ENCODE measurements at places on chromosomes 13 and 19. TPM values are rescaled to one million over a fixed set of nuclear protein-coding genes. Genes with fewer than 3 reads are reported as not detected.
A peak's percentile ranks its signal among the peaks of the same experiment; 100 is the strongest.

GRCh38 chr13:109010912-109011311 lies 381.5 kb downstream of the MYO16 start:
- no peak for DNase-seq

MAP2K7 gene
- 8.5 TPM for total RNA-seq

SMG9 gene
- 17.1 TPM for total RNA-seq

MAG gene
- total RNA-seq = 0.91 TPM

DNA sequence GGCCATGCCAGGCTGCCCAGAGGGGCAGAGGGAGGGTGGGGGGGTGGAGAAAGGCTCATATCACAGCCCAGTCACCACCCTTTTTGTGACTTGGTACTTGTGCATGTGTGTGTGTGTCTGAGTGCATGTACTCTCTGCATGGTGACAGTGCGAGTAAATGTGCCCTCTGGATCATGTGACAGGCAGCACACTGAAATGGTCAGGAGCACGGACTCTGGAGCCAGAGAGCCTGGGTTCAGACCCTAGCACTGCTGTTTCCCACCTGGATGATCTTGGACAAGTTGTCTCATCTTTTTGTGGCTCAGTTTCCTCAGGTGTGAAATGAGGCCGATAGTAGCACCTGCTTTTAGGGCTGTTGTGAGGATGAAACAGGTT lies 2.0 kb downstream of the CIC start:
- DNase-seq = no peak

GRCh38 chr13:112261924-112262323 lies 114.2 kb upstream of the SPACA7 start:
- DNase-seq = no peak

DNA sequence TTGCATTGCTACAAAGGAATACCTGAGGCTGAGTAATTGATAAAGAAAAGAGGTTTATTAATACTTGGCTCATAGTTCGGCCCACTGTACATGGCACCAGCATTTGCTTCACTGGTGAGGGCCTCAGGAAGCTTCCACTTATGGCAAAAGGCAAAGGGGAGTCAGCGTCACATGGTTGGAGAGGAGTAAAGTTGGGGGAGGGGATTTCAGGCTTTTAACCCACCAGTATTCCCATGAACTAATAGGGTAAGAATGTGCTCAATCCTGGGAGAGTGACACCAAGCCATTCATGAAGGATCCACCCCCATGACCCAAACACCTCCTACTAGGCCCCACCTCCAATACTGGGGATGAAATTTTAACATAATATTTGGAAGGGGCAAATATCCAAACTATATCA lies 82.5 kb upstream of the MYCBP2 start:
- DNase-seq = no peak

CEACAM21 gene
- 2.4 TPM for total RNA-seq

DNA sequence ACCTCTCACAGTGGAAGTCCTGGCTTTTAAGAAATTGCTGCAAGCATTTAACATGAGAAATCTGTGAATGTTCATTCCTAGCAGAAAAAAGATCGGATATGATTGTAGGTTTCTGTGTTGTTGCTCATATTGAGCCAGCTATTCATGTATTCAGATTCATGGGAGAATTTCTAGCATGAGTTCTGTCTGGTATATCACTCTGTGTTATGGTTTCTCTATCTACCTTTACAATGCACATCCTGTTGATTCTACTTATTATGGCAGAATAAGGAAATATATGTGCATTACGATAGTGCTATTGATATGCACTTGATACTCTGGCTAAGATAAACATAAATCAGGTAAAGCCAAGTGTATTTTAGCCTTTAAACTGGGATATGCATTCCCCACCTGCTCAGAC lies 138.2 kb downstream of the KCNRG start:
- no peak for DNase-seq

- no peak for DNase-seq
Measured at GRCh38 chr13:93409001-93409400, 182.4 kb downstream of the GPC6 start.

OLFM4 gene
- total RNA-seq = 0.36 TPM

- no peak for DNase-seq
Measured at GRCh38 chr13:66700117-66700601, 530.0 kb downstream of the PCDH9 start.

DNA sequence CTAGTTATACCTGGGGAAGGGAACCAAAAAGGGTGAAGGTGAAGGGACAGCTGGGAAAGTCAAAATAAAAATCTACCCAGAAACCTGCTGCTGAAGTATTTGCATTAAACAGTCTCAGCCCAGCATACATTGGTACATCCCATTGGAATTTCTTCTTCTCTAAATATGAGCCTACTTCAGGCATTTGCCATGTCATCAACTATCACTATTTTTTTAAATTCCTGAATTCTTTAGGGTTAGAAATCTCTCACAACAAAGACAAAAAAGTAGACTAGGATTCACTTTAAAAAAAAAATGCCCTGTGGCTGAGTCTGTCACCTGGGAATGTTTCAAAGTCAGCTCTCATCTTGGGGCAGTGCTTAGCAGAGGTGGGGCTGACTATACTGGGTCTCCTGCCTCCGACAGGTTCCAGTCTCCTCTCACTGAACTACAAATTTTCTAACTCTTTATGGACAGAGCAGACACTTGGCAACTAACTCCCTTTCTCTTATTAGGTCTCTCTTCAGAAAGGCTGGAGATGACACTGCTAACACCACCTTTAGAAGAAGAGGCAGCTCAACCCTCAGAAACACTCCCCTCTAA lies 141.2 kb downstream of the LHFPL6 start:
- DNase-seq = no peak

PTGER1 gene
- 0.27 TPM for total RNA-seq

- no peak for DNase-seq
Measured at GRCh38 chr13:106140476-106140875, 395.0 kb downstream of the EFNB2 start.

TMEM255B gene
- 7.9 TPM for total RNA-seq

GRCh38 chr19:19280561-19280960 lies 7.5 kb upstream of the TM6SF2 start:
- DNase-seq = peak; percentile 67

DNA sequence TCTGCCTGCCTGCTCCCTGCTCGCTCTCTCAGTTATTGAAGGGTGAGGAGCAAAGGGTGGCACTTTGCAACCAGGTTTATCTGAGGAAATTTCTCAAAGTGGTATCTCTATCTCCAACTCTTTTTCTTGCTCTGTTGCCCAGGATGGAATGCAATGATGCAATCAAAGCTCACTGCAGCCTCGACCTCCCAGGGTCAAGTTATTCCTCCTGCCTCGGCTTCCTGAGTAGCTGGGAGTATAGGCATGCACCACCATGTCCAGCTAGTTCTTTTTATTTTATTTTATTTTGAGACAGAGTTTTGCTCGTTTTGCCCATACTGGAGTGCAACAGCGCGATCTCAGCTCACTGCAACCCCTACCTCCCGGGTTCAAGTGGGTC lies 4.9 kb downstream of the ACTMAP start:
- DNase-seq = no peak

- DNase-seq = peak; percentile 27
Measured at GRCh38 chr19:31349160-31349881, at the start of gene TSHZ3. TSS of gene TSHZ3 (minus strand) at chr19:31349436. CDS start at chr19:31349219, 217 bp downstream.

- DNase-seq = no peak
Measured at GRCh38 chr13:32496599-32497160, 41.9 kb downstream of the N4BP2L2 start.

DNA sequence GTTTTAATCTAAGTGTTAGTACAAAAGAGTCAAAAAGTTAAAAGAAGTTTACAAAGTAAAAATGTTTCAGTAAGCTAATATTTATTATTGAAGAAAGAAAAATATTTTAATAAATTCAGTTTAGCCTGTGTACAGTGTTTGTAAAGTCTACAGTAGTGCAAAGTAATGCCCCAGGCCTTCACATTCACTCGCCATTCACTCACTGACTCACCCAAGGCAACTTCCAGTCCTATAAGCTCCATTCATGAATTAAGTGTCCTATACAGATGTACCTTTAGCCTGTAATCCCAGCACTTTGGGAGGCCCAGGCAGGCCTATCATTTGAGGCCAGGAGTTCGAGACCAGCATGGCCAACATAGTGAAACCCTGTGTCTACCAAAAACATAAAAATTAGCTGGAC lies 24.1 kb upstream of the AKAP11 start:
- no peak for DNase-seq

- no peak for DNase-seq
Measured at GRCh38 chr13:51275101-51275500, 52.9 kb downstream of the FAM124A start.

DNA sequence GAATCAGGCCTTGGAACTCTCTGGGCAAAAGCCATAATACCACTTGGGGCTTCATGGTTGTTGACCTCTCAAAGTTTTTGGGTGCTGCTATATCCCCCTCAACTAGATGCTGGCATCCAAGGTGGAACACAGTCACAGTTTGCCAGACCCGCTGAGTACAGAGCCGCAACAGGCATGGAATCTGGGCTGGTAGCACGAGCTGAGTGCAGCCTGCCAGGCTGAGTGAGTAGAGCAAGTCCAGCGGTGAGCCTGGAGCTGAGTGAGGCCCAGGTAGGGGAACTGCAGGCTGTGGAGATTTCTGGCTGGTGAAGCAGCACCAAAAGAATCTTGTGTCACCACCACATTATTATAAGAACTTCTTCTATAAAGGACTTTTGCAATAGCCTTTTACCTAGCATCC lies 192.6 kb downstream of the PCDH17 start:
- DNase-seq = no peak

Data from cerebellum (tissue), 4 donors.